Lower leg skin (tissue), 4 donors: ENCODE measurements at places on chromosomes 11 and 22.
A peak's percentile ranks its signal among the peaks of the same experiment; 100 is the strongest.

- DNase-seq, result no peak
These were observed 1.7 kb upstream of the IGSF22 start for GRCh38 chr11:18727479-18728236.

DNA sequence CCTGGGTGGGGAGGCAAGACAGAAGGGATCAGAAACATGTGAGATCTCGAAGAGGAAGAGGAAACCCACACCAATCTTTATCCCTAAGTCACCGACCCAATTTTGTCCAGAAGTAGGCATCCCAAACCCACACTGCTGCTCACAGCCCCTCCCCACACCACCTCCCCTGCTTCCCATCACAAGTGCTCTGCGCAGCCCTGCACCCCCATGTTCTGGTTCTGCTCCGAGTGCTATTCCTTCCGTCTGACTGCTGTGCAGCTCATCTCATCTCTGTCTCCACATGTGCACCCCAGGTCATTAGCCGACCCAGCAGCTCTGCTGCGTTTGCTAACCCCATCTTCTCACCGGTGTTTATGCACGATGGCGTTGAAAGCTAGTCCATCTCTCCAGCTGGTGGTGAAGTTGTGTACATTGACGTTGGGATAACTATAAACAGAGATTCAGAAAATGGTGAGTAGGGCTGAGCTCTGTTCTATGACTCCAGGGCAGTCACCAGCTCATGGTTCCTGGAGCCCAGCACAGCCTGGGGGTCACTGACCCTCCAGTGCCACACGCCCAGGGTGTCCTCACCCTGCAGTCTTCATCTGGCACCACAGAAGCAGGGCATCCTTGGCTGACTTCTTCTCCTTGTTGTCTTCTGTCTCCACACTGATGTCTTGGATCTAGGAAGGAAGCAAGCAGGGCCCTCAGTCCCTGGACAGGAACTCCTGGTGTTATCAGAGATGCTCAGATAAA lies 15.1 kb downstream of the SPTBN2 start:
- no peak for DNase-seq

GRCh38 chr11:86802601-86803051 lies 2.3 kb downstream of the PRSS23 start:
- no peak for DNase-seq

GRCh38 chr11:86116386-86116726 lies 47.5 kb upstream of the PICALM start:
- DNase-seq, result no peak

DNA sequence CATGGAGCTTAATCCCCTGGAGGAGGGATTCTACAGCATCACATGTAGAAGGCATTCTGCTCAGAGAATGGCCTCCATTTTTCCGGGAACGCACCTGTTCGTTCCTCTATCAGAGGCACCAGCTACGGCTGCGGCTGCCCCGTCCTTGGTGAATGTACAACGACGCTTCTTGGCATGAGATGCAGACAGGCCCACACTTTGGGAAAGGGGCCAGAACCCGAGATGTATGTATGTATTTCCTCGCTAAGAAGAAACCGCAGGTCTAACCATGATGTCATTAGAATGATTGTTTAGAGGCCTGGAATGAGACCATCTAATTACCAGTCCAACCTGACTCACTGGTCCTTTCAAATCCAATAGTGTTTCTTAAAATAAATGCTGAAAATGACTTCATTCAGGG lies 1293.4 kb downstream of the TBC1D22A start:
- DNase-seq, result no peak

DNA sequence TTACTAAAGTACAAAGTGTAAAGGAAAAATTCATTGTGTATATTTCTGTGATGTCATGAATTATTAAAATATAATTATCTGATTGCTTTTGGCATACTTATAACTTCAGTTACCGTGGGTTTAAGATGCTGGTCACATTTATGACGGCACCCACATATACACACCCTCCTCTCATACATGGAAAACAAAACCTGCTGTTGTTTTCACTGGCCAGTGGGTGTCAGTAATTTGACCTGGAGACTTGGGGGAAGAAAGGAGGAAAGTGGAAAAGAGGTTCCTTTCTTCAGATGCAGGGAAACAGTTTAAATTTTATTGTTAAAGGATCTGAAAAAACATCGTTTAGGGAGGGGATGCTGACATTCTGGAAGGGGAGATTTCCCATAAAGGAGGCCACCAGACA lies 742 bp upstream of the BBOX1 start:
- no peak for DNase-seq

DNA sequence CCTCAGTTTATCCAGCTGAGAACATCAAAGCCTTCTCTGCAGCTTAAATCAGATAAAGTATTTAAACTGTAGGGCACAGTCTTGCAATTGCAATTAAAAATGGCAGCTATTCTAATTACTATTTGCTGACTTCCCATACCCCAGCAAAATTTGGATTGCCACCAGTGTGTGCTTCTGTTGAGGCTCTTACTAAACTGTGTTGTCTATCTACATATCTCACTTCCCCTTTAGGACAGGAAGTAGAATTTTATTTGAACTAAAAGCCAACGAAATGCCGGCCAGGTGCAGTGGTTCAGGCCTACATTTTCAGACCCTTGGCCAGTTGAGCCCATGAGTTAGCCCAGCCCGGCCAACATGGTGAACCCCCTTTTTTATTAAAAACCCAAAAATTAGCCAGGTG lies 7.1 kb downstream of the SAA4 start:
- no peak for DNase-seq

DNA sequence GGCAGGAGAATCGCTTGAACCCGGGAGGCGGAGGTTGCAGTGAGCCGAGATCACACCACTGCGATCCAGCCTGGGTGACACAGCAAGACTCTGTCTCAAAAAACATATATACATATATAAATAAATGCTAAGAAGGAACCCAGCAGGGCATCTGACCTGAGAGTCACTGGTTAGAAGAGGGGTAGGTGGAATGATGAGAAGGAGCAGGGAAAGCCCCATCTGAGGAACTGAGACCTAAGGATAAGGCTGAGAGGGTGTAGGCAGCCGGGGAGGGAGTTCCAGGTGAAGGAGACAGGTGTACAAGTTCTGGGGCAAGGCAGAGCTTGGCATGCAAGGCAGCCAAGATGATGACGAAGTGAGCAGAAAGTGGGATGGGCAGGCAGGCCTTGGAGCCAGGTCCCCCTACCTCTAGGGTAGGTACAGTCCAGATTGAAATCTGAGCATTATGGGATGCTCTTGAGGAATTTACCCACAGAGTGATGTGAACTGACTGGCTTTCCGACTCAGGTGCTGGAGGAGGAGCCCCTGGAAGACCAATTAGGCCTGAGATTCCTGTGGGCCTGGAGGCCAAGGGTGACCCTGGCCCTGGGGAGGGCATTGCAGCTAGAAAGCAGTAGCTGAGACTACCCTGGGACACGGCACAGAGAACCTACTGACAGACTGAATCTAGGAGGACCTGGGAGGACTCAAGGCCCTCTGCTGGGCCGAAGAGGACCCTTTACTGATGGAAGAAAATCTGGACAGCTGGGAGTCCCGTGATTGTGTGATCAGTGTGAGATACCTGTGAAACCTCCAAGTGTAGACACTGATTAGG lies 22.8 kb downstream of the KLHL22 start:
- no peak for DNase-seq

DNA sequence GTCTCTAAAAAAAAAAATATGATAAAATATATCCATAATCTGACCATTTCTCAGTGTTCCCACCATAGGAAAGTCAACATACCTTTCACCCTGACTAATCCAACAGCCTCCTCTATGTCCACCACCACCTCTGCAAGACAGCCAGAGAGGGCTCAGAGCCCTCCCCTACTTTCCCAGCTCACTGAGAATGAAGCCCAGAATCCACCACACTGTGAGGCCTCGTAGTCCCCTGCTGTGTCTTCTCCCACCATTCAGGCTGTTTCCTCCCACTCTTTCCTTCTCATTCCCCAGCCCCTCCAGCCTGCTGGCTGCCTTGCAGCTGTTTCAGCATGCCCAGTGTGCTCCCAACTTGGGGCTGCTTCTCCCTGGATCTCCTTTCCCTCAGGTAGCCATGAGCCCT lies 27.0 kb downstream of the SGSM3 start:
- DNase-seq, result peak; percentile 61

DNA sequence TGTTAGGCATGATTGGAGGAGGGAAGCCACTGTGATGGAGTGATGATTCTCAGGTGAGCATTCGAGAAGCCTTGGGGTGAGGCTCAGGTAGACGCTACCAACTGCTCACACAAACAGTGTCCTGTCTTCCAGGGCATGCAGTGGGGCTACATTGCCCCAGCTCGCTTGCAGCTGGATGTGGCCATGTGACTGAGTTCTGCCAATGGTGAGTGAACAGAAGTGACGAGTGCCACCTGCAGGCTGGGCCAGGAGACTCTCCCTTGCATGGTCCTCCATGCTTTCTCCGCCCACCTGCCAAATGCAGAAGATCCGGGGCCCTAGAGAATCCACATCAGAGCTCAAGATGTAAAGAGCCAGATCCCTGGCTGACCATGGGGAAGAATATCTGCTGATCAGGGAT lies 195.9 kb downstream of the BCR start:
- DNase-seq, result peak; percentile 76

DNA sequence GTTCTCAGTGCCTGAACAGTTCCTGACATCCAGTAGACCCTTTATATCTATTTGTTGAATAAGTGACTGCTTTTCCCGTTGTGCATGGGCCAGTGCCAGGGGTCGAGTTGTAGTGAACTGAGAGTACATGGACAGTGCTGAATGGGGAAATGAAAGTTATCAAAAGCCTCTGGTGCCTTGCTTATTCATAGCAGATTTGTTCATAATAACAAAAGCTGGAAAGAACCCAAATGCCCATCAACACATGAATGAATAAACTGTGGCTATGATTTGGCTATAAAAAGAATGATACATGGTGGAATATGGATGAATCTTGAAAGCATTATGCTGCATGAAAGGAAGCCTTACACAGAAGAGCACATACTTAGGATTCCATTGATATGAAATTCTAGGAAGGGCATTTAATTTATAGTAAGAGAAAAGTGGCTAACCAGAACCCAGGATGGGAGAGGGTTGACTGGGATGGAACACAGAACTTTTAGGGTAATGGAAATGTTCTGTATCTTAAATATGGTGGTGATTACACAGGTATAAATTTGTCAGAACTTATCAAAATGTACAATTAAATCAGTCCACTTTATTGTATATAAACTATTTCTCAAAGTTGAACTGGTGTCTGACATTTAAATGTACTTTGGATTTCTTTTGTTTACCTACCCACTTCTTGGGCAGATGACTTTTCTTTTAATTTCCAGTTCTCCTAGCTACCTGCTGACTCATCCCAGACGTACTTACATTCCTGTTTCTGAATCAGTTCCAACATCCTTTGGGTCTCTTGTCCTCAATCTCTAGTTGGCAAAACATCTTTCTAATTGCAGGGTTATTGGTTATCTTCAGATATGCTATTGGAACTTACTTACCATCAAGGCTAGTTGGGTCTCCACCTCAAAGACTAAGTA lies 42.8 kb downstream of the PACS1 start:
- DNase-seq, result no peak

DNA sequence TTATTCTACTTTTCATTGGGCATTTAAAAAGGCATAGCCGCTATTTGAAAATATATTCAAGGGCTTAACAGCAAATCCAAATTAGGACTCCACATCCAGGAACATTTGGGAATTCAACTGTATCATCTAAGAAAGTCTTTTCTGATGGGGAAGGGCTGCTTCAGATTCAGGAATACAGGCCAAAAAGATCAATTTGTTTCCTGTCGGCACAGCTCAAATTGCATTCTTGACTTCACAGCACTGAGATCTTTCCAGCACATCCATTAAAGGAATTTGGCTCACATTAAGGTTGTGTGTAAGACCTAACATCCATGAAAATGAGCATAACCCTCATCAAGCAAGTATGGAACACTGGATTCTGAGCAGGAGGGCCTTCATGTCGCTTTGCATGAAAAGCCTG lies 1169.5 kb upstream of the CCDC90B start:
- no peak for DNase-seq

- no peak for DNase-seq
These were observed 1.6 kb upstream of the GSTP1 start for GRCh38 chr11:67582011-67582410.

GRCh38 chr22:27682437-27682836 lies 119.1 kb downstream of the MN1 start:
- DNase-seq, result no peak

- no peak for DNase-seq
These were observed 136.0 kb upstream of the SORL1-AS1 start for GRCh38 chr11:121588747-121589146.

GRCh38 chr11:86636275-86636674 lies 36.1 kb downstream of the ME3 start:
- DNase-seq, result no peak

DNA sequence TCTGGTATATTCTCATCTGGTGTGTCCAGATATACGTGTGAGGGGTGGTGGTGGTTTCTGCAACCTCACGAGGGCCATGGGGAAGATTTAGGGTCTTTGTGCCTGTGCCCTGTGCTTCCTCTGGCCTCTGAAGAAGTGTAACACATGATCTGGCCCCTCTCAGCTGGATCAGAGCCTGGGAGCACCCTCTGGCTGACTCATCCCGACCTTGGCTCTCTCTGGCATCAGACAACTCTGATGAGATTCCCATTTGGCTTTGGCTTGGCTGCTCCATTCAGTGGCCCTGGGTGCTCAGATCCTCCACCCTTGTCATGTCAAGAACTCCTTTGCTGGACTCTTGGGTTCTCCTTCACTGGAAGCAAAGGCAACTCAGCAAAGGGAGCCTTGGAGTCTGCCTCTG lies 45.2 kb downstream of the RASSF10 start:
- no peak for DNase-seq

- DNase-seq, result no peak
These were observed 3.9 kb upstream of the GTSE1 start for GRCh38 chr22:46292732-46293131.

DNA sequence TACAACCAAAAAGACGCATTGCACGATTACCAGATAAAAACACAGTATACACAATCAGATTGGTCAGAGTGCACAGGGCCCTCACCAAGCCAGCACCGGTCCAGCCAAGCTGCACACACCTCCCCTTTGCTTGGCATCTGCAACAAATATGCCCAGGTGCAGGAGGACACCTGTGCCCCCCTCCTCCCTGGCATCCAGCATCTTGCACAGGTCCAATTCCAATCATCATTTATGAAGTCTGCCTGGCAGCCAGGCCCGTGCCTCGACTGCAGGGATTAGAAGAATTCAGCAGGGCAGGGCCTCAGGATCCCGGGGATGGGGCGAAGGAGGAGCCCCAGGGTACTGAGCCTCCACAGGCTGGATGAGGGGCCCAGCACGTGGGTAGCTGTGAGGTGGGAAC lies 302.1 kb downstream of the CTTN start:
- DNase-seq, result no peak

- no peak for DNase-seq
These were observed 15.6 kb downstream of the SDHAF2 start for GRCh38 chr11:61445516-61445915.

- no peak for DNase-seq
These were observed 13.5 kb downstream of the SEZ6L start for GRCh38 chr22:26182723-26183122.
